A549 treated with DMSO at 1 μM for 4 hours (cell line): ENCODE measurements at places on chromosomes 3 and 15. TPM values are rescaled to one million over a fixed set of nuclear protein-coding genes. Genes with fewer than 3 reads are reported as not detected.

Gene ARPP21
- 0.08 to 0.24 TPM (median 0.12 TPM) in 4 of 5 replicates, not detected in the other for total RNA-seq

Gene FGD5
- 0.05 to 0.15 TPM (median 0.09 TPM) in 4 of 5 replicates, not detected in the other for total RNA-seq

Gene CA12
- total RNA-seq, result 148 to 178 TPM (median 172 TPM) in 5 replicates

Gene C3orf20
- 0.03 TPM in 2 of 5 replicates, not detected in the others for total RNA-seq

Gene FOXL2
- total RNA-seq, result 3.4 to 4.9 TPM (median 4.6 TPM) in 5 replicates

Gene SNX22
- total RNA-seq, result 0.62 to 1.5 TPM (median 1.1 TPM) in 5 replicates
